ENCODE measurements at places on chromosomes 5 and 9.

GRCh38 chr9:93077811-93078210 is 18.2 kb upstream of the CARD19 start:
- no peak for DNase-seq

- no peak for DNase-seq
Measured at GRCh38 chr9:14433351-14434157, 119.6 kb upstream of the NFIB start.

DNA sequence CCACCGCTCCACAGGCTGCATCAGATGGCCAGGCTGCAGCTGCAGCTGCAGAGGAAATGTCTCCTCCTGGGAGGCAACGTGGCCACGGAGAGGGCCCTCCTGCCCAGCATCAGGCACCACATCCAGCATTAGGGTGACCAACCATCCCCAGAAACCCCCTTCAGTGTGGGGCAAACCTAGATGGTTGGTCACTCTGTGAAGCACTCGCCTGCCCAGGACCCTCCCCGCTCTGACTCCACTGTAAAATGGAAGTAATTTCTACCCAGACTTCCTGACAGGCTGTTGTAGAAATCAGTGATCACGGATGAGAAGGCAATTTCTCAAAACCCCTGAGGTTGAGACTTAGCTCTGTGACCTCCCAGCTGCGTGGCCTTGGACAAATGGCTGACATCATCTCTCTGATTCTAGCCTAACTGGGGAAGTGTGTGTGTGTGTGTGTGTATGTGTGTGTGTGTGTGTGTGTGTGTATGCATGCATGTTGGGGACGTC is 31.6 kb downstream of the B4GALT1 start:
- DNase-seq: no peak

DNA sequence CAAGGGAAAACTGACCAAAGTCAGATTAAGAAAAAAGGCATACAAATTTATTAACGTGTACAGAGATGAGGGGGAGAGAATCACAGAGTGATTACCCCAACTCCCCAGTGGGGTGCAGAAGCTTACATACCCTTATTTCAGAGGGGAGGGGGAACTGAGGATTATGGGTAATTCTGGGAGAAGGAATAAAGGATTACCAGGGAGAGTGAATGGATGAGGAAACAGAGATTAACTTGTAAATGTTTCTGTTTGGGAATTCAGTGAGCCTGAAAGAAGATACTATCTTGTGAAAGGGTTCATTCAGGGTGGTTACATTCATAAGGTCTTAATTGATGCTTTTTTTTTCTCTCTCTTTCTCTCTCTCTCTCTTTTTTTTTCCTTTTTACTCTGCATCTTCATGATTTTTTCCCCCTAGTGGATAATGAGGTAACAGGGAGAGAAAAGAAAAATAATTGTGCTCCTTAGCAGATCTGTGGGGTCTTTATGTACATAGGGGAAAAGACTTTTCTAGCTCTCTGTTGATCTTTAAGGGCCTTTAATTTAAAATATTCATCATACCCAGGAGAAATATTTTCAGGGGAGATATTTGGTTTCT is 49.4 kb downstream of the TARS1 start:
- no peak for DNase-seq

DNA sequence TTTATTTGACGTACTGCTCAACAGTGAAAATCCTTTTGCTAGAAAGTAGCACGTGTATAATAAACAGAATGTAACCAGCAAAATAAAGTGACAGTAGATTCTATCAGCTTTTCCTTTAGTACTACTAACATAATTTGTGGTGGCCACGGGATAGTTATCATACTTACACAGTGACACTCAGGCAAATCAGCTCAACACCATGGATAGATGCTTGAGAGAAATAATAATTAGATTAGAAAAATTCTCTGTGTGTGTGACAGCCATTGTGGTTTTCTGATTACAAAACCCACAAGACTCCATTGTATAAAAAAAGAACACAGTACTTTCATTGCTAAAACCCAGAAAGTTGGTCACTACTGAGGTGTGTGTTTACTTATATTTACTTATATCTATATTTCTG is 101.1 kb downstream of the MUSK start:
- no peak for DNase-seq

DNA sequence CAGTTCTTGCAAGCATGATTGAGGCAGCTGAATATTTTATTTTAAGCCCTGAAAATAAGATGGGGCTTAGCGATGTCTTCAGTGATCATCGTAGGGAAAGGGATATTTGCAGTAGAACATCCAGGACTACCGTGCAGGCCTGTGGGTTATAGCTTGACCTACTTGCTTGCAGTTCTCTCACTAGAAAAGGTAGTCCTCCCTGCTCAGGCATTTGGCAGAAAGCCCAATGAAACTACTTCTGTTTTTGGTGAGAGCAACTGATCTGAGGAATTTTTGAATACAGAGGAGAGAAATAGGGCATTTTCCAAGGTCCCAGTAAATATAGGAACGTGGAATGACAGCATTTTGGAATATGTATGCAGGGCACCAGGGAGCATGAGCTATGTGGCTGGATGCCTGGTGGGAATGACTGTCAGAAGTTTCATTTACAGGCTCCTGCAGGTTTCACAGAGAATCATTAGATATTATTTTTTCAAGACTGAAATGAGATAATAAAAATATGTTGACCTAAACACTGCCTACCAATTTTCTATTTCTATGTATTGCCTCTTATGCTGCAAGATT is 417.9 kb upstream of the ACTBL2 start:
- DNase-seq: no peak

DNA sequence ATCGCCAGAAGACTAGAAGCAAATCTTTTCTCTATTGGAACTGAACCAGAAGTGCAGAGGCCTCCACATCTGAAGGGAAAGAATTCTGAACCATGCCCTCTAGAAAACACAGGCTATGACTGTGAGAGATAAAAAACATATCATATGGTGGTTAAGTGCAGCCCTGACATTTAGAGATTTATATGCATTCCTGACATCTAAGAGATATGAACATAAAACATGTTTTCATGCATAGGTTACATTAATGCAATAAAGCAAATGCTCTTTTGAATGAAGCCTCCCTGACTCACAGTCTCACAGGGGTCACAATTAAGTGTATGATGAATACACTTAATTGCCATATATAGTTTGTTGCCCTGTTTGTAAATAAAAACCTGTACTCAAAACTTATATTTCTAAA is 28.9 kb upstream of the CKMT2 start:
- no peak for DNase-seq

DNA sequence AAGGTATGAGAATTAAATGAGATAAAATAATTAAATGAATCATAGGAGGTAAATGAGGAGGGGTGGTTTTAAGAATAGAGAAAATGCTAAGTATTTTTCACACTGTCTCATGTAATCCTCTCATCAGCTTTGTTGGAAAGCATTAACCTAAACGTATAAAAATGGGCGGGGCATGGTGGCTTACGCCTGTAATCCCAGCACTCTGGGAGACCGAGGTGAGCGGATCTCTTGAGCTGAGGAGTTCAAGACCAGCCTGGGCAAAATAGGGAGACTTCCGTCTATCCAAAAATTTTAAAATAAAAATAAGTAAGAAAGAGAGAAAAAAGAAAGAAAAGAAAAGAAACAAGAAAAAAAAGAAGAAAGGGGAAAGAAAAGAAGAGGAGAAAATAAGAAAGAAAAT is 1.9 kb upstream of the RFK start:
- no peak for DNase-seq

GRCh38 chr5:150401376-150402228 is 11.1 kb downstream of the CD74 start:
- DNase-seq: no peak

GRCh38 chr9:109629615-109630014 is 131.5 kb upstream of the PTPN3 start:
- DNase-seq: no peak

DNA sequence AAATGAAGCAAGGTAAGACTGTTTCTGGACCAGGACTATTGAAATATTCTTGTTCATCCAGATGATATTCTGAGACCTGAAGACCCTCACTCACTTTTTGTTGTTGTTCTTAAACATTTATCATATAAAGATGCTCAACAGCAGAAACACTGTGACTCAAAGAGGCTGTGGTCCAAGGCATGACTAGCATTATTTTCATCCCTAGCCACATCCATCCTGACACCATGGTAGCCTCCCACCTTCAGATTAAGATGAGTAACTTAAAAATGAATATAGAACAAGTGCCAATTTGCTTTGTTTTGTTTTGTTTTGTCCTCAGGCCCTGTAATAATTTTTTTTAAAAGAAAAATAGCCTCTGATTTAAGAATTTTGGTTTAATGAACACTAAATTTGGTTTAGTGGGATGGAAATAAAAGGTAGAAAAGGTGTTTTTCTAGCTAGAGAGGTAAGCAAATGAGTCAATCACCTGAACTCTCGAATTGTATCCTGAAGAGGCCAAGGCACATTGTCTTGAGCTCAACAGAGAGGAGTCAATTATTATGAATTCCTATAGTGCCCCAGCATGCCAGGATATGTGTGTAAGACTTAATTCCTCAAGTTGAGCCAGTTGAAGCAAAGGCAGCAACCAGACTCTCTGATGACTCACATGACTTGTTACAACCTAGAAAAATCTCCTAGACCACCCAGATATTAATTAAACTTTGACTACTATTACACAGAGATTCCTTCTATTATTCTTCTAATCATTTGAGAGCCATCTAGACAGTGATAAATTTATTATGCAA is 380.1 kb upstream of the TUSC1 start:
- no peak for DNase-seq

GRCh38 chr5:181167814-181168488 is 20.6 kb downstream of the OR2V2 start:
- no peak for DNase-seq

GRCh38 chr9:101705135-101705661 is 33.2 kb downstream of the GRIN3A start:
- DNase-seq: no peak

DNA sequence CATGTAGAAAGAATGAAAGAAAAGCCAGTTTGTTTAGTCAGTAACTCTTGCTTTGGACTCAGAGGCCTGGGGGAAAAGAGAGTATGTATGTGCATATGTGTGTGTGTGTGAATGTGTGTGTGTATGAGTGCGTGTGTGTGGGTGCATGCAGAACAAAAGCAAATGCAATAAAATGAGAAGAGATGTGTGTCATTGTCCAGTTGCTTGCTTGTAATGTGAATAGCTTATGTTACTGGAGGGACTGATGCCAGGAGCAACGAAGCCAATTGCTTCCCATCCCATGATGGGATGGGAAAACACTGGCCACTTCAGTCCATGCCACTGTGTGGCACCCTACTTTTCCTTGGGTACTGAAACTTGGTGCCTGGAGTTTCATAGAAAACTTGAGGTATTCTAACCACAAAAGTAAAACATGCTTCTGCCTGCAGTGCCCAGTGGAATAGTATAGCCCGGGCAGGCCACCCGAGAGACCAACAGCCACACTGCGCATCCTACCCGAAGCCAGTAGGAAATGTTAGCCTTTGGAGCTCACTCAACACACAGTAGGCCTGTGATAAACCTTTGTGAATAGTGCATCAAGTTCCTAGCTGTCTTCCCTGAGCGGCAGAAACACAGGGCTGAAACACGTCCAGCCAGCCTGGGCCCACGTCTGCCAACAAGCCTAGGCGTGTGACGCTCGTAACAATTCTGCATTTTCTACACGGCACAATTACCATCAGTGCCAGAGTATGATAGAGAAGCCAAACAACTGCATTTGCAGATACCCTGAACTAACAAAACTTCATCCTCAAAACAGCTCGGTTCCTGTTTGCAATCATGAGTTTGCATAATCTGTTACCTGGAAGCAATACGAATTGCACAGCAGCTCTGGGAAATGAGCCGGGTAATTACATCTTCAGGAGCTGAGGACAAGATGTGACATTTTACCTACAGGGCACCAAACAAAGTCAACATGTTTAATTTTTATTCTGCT is 198.1 kb downstream of the SYK start:
- no peak for DNase-seq

DNA sequence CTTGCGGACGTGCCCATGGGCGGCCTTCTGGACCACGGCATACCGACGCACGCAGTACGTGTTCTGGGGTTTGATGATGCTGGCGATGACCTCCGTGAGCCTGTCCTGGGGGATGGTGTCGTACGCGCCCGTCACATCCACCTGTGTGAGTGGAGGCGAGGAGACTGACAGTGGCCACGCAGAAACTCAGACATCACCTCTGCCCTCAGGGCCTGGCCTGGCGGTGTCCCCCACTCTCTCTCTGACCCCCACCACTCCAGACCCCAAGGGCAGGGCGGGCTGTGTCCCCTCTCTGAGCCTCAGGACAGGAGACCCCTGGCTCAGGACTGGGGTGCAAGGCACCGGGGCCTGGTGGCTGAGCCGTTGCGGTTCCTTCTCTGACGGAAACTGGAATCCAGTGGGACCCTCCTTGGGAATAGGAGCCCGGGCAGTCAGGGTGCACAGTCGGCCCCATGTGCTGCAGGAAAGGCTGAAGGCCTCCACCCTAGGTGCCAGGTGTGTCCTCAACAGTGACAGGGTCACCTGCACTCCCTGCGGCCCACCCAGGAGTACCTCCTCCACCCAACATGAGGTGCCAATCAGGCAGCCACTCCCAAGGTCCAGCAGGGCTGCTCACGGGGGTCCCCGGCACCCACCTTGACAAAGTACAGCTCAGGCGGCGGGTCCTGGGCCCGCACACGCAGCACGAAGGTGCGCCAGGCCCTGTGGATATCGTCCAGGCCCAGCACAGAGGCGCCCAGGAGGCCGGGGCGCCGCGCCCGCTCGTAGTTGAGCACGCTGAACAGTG is 16.0 kb downstream of the TERT start:
- no peak for DNase-seq

- no peak for DNase-seq
Measured at GRCh38 chr9:17367035-17367434, 211.8 kb upstream of the SH3GL2 start.

- no peak for DNase-seq
Measured at GRCh38 chr5:95261437-95262175, 23.3 kb downstream of the MCTP1 start.

GRCh38 chr5:74415695-74416102 is 224.8 kb downstream of the ENC1 start:
- no peak for DNase-seq

GRCh38 chr5:38764937-38765391 is 80.8 kb upstream of the OSMR start:
- no peak for DNase-seq

DNA sequence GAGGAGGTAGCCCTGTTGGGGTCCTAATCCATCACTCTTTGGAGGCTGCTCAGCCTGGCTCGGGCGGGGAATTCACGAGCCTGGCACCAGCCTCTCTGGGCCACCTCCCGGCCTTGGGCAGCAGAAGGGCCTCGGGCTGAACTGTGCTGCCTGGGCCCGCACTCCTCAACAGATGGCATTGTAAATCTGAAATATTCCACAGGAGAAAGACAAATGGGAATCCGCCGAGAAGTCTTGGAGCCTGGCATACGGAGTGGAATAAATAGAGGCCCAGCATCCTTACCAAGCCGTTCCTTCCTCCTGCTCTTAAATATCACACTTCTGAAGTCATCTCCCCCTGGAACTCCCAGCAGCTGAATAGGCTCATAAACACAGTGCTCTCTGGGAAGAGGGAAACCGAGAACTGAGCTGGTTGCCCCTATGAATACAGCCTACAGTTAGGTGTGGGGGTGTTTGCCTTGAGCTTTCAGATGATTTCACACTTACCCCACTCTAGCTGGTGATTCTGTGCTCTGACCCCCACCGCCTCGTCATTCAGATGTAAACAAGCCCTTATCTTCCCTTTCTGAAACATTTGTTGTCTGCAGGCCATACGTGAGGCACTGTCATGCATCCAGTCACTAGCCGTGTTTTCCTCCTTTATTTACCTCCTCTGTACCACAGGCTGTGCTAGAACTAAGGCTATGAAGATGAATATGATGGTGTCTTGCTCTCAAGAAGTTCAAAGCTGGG is 455.0 kb upstream of the CLINT1 start:
- DNase-seq: no peak

All from stimulated activated CD8-positive, alpha-beta memory T cell treated with anti-CD3 and anti-CD28 coated beads, Interleukin-4, amount 100 ng/mL, for 1 hour (primary cell).